ENCODE measurements at places on chromosomes 4 and X. TPM values are rescaled to one million over a fixed set of nuclear protein-coding genes. Genes with fewer than 3 reads are reported as not detected.

IGSF1 gene
- 1.2 TPM for polyA plus RNA-seq

DNA sequence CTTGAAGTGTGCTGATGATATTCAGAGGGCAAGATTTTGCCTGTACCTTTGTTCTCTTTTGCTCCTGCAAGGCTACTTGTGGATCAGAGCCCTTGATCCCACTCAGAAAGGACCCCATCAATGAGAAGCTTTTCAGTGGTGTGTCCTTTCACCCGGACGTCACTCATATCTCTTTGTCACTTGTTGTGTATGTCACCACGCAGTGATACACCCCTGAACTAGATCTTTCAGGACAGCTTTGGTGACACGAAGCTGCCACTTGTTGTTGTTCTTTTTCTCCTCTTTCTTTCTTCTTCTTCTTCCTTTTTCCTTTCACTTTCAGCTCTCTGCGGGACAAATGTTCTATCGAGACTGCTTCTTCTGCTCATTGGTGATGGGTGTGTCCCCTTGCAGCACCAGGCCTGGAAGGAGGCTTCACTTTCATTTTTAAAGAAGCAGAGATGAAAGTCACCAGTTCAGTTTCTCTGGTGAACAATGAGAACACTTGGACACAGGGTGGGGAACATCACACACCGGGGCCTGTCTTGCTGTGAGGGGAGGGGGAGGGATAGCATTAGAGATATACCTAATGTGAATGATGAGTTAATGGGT is 83.6 kb downstream of the NBDY start:
- no peak for DNase-seq

LEF1 gene
- 0.36 TPM for polyA plus RNA-seq

DNA sequence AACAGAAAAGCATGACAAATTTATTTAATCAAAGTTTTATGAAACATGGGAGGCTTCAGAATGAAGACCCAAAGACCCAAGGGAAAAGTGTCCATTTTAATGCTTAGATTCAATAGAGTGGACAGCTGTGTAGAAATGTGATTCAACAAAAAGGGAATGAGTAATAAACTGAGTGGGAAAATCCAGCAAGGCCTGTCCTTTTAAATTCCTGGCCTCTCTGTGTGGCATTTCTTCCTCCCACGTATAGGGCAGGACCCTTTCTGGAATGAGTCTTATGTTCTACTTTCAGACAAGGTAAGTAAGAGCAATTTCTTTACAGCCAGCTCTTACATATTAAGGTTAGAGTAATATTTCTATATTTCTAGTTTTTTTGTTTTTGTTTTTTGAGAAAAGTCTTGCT is 14.5 kb downstream of the AASDH start:
- no peak for DNase-seq

KLKB1 gene
- polyA plus RNA-seq, result 0.03 TPM
